ENCODE measurements at places on chromosomes 4 and X.

DNA sequence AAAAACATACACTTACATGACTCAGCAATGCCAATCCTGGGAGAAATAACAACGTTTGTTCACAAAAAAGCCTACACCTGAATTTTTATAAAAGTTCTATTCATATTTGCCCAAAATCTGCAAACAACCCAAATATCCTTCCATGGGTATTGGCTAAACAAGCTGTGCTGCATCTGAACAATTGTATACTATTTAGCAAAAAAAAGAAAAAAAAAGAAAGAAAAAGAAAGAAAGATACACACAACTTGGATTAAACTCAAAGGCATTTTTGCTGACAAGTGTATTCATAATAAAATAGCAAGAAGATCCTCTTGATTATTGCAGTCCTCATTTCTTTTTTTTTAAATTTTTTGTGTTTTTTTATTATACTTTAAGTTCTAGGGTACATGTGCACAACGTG, 24.5 kb upstream of the MAGEA3 start:
- H3K4me1 ChIP-seq = no peaks in the 10 kb centered on the region
- H3K27me3 ChIP-seq = peaks cover 2% of the 10 kb centered on the region
- no peak for DNase-seq
- no peaks in the 10 kb centered on the region for H3K36me3 ChIP-seq
- no peak overlapping the region for H3K27ac ChIP-seq

DNA sequence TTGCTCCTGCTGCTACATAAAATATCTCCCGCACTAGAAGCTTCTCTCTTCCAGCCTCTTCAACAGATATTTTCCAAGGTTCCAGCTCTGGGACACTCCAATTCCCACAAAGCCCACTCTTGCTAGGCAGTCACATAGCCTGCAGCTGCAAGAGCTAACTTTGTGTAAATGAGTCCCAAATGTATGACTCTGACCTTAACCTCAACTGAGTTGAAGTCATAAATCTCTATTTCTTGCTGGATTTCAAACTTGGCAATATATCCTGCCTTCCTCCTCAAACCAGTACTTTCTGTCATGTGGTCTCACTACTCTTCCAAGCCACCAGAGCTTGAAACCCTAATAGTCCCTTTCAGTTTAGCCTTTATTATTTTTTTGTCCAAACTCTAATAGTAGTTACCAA, 315.4 kb upstream of the GRIA3 start:
- H3K4me1 ChIP-seq = no peaks in the 10 kb centered on the region
- DNase-seq = no peak
- H3K27ac ChIP-seq = no peak overlapping the region
- H3K27me3 ChIP-seq = no peaks in the 10 kb centered on the region
- H3K4me3 ChIP-seq = no peak overlapping the region

- H3K4me1 ChIP-seq = no peaks in the 10 kb centered on the region
- H3K36me3 ChIP-seq = no peaks in the 10 kb centered on the region
- H3K27me3 ChIP-seq = no peaks in the 10 kb centered on the region
- no peak overlapping the region for H3K27ac ChIP-seq
Observed at GRCh38 chr4:12701384-12701783, 782.8 kb downstream of the RAB28 start.

- H3K4me1 ChIP-seq = peaks cover 32% of the 10 kb centered on the region
- no peak overlapping the region for H3K4me3 ChIP-seq
- H3K27ac ChIP-seq = peak overlapping the region; percentile 63
- H3K27me3 ChIP-seq = no peaks in the 10 kb centered on the region
Observed at GRCh38 chr4:113825272-113825671, 63.7 kb upstream of the CAMK2D start.

DNA sequence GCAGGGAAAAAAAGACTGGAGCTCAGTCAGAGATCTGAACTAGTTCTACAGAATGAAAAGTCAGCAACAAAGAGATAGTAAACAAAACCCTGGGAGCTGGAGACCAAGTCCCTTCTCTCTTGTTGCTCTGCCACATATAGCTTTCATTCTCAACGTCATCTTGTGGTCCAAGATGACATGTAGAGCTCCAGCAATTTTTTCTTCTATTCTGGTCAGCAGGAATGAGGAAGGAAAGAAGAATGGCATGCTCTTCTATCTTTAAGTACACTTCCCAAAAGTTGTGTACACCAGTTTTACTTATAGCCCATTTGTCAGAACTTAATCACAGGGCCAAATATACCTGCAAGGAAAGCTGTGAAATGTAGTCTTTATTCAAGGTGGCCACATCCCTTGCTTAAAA, 45.6 kb downstream of the RAP2C start:
- no peak overlapping the region for H3K4me3 ChIP-seq
- H3K27ac ChIP-seq = no peak overlapping the region
- no peaks in the 10 kb centered on the region for H3K4me1 ChIP-seq
- no peak for DNase-seq
- H3K27me3 ChIP-seq = no peaks in the 10 kb centered on the region

- peaks cover 12% of the 10 kb centered on the region for H3K27me3 ChIP-seq
- H3K27ac ChIP-seq = no peak overlapping the region
Observed at GRCh38 chr4:184030036-184030435, 124.9 kb downstream of the STOX2 start.

- no peak for DNase-seq
- no peaks in the 10 kb centered on the region for H3K4me1 ChIP-seq
- H3K27me3 ChIP-seq = no peaks in the 10 kb centered on the region
Observed at GRCh38 chr4:157779081-157779480, 393.7 kb downstream of the GASK1B start.

DNA sequence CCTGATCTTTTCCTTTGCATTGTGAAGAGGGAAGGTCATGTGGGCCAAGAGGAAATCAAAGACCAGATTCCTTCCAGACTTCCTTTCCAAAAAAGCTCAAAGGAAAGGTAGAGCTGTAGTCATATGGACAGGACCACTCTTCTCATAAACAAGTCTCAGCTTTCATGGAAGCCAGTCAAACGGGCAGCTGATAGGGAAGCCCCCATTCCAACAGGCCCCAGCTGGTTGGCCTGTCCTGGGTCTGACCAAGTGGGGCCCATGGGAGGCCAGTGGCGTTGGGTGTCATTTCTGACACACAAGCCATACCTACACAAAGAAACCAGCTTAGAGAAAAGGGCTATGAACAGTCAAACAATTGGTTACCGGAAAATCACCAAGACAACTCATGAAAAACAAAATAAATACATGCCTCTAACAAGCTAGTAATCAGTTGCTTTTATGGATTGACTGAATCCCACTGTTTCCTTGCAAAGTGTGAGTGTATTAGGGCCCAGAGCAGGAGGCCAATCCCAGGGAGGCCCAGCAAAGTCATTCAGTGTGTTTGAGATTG, 149.6 kb upstream of the MAMLD1 start:
- H3K27me3 ChIP-seq = peaks cover 3% of the 10 kb centered on the region
- H3K4me1 ChIP-seq = no peaks in the 10 kb centered on the region
- H3K36me3 ChIP-seq = no peaks in the 10 kb centered on the region
- no peak overlapping the region for H3K4me3 ChIP-seq

- no peak overlapping the region for H3K4me3 ChIP-seq
- peaks cover 12% of the 10 kb centered on the region for H3K4me1 ChIP-seq
- no peak for DNase-seq
- no peak overlapping the region for H3K27ac ChIP-seq
- H3K36me3 ChIP-seq = peaks cover 51% of the 10 kb centered on the region
Observed at GRCh38 chrX:1600406-1601050, 9.1 kb downstream of the AKAP17A start.

GRCh38 chr4:18463987-18464559, 442.5 kb upstream of the LCORL start:
- H3K4me1 ChIP-seq = no peaks in the 10 kb centered on the region
- H3K4me3 ChIP-seq = no peak overlapping the region
- no peaks in the 10 kb centered on the region for H3K27me3 ChIP-seq
- no peaks in the 10 kb centered on the region for H3K36me3 ChIP-seq
- no peak for DNase-seq

- no peaks in the 10 kb centered on the region for H3K27me3 ChIP-seq
- H3K4me3 ChIP-seq = no peak overlapping the region
- H3K27ac ChIP-seq = no peak overlapping the region
- no peaks in the 10 kb centered on the region for H3K4me1 ChIP-seq
- no peak for DNase-seq
Observed at GRCh38 chr4:10260777-10261176, 144.2 kb upstream of the WDR1 start.

GRCh38 chrX:31546126-31546525, 474.3 kb upstream of the FTHL17 start:
- no peaks in the 10 kb centered on the region for H3K4me1 ChIP-seq
- H3K27me3 ChIP-seq = no peaks in the 10 kb centered on the region
- H3K36me3 ChIP-seq = no peaks in the 10 kb centered on the region
- no peak overlapping the region for H3K27ac ChIP-seq
- no peak for DNase-seq

GRCh38 chrX:66756717-66757116, 117.8 kb upstream of the EDA2R start:
- H3K27me3 ChIP-seq = no peaks in the 10 kb centered on the region
- no peak overlapping the region for H3K4me3 ChIP-seq
- H3K4me1 ChIP-seq = no peaks in the 10 kb centered on the region
- DNase-seq = no peak

DNA sequence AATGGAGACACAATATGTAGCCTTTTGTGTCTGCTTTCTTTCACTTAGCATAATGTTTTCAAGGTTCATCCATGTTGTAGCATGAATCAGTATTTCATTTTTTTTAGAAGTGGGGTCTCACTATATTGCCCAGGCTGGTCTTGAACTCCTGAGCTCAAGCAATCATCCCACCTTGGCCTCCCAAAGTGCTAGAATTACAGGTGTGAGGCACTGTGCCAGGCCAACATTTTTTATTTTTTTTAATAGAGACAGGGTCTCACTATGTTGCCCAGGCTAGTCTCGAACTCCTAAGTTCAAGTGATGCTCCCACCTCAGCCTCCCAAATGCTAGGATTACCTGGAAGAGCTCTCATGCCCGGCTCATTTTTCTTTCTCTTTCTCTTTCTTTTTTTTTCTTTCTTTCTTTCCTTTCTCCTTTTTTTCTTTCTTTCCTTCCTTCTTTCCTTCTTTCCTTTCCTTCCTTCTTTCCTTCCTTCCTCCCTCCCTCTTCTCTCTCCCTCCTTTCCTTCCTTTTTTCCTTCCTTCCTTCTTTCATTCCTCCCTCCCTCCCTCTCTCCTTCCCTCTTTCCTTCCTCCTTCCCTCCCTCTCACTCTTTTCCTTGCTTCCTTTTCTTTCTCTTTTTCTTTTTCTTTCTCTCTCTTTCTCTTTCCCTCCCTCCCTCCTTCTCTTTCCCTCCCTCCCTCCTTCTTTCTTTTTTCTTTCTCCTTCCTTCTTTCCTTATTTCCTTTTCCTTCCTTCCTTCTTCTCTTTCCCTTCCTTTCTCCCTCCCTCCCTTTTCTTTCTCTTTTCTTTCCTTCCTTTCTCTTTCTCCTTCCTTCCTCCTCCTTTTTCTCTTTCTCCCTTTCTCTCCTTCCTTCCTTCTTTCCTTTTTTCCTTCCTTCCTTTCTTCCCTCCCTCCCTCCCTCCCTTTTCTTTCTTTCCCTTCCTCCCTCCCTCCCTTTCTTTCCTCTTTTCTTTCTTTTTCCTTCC, 10.1 kb upstream of the RPL39 start:
- no peak for DNase-seq
- H3K36me3 ChIP-seq = no peaks in the 10 kb centered on the region
- H3K4me3 ChIP-seq = no peak overlapping the region

DNA sequence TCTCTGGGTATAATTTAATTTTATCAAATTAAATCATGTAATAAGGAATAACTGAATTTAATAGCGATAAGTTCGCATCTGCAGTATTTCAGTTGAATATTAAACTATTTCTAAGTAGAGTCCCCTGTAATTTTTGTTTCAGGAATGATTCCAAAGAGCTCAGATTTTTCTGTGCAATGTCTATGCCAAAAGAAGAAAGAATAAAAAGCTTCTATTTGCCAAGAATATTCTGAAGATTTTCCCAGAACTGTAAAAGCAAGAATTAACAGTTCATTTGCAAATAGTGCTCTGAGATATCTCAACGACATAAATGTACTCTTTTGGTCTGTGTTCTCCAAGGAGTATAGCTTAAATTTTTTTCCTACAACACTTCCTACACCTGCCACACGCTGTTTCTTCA, 1242.8 kb upstream of the DIAPH2 start:
- H3K27ac ChIP-seq = no peak overlapping the region
- H3K27me3 ChIP-seq = no peaks in the 10 kb centered on the region
- no peak overlapping the region for H3K4me3 ChIP-seq
- no peaks in the 10 kb centered on the region for H3K4me1 ChIP-seq
- no peaks in the 10 kb centered on the region for H3K36me3 ChIP-seq
- no peak for DNase-seq

- DNase-seq = no peak
- H3K27ac ChIP-seq = no peak overlapping the region
- H3K27me3 ChIP-seq = no peaks in the 10 kb centered on the region
- no peaks in the 10 kb centered on the region for H3K36me3 ChIP-seq
- no peak overlapping the region for H3K4me3 ChIP-seq
- peaks cover 6% of the 10 kb centered on the region for H3K4me1 ChIP-seq
Observed at GRCh38 chrX:41043196-41043595, 42.0 kb upstream of the USP9X start.

GRCh38 chrX:19627533-19627932, 112.2 kb upstream of the MAP3K15 start:
- no peak for DNase-seq
- H3K4me3 ChIP-seq = no peak overlapping the region
- peaks cover 61% of the 10 kb centered on the region for H3K4me1 ChIP-seq
- H3K36me3 ChIP-seq = peaks cover 30% of the 10 kb centered on the region
- H3K27me3 ChIP-seq = no peaks in the 10 kb centered on the region

GRCh38 chr4:145891958-145892357, 46.7 kb downstream of the ZNF827 start:
- no peak overlapping the region for H3K4me3 ChIP-seq
- H3K36me3 ChIP-seq = peaks cover 2% of the 10 kb centered on the region
- no peak overlapping the region for H3K27ac ChIP-seq
- H3K4me1 ChIP-seq = peaks cover 26% of the 10 kb centered on the region

DNA sequence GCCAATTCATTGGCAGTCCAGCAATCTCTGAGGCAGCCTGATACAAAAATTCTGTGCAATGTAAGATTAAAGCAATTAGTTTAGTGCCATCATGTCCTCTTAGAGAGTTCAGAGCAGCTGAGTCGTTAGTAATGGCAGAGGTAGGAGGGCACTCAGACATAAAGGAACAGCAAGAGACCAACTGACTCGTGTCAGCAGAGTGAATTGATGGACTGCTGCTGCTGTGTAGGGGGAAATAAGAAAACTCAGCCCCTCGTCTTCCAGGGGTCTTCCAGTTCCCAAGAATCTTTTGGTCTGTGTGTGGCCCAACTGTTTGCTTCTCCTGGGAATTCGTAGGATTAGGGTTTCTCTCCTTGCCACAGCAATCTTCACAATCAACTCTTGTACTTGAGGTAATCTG, 100.9 kb downstream of the TTC29 start:
- no peaks in the 10 kb centered on the region for H3K27me3 ChIP-seq
- no peaks in the 10 kb centered on the region for H3K36me3 ChIP-seq
- H3K4me1 ChIP-seq = no peaks in the 10 kb centered on the region
- no peak overlapping the region for H3K27ac ChIP-seq
- no peak overlapping the region for H3K4me3 ChIP-seq

DNA sequence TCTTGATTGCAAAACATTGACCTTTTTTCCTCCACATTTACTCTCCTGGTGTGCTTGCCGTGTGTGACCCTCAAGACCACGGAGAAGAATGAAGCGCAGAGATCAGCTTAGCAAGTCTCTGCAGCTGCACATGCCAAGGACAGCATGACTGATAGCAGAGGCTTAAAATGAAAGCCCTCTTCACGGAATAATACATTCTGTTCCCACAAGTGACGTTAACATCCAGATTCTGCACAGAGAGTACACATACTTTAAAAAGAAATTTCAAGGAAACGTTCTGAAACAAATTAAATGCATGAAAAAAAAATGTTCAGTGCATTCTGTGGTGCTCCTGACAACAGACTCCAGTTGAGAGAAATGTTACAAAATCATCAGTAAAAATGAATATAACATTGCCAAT, 60.9 kb downstream of the SLC7A11 start:
- no peak overlapping the region for H3K27ac ChIP-seq
- DNase-seq = no peak
- no peak overlapping the region for H3K4me3 ChIP-seq
- H3K4me1 ChIP-seq = no peaks in the 10 kb centered on the region
- H3K27me3 ChIP-seq = no peaks in the 10 kb centered on the region

All from activated CD4-positive, alpha-beta T cell treated with anti-CD3 and anti-CD28 coated beads, Interleukin-2, amount 10 ng/mL, durations not matched to agents 7 days and 5 days (primary cell).